Activated CD4-positive, alpha-beta memory T cell treated with anti-CD3 and anti-CD28 coated beads, Interleukin-2, amount 10 ng/mL, durations not matched to agents 7 days and 5 days (primary cell): ENCODE measurements at places on chromosomes 12 and 14. TPM values are rescaled to one million over a fixed set of nuclear protein-coding genes. Genes with fewer than 3 reads are reported as not detected.

- no peaks in the 10 kb centered on the region for H3K27me3 ChIP-seq
- H3K36me3 ChIP-seq = no peaks in the 10 kb centered on the region
- DNase-seq = no peak
Measured at GRCh38 chr14:33693237-33693636, 257.6 kb downstream of the EGLN3 start.

DNA sequence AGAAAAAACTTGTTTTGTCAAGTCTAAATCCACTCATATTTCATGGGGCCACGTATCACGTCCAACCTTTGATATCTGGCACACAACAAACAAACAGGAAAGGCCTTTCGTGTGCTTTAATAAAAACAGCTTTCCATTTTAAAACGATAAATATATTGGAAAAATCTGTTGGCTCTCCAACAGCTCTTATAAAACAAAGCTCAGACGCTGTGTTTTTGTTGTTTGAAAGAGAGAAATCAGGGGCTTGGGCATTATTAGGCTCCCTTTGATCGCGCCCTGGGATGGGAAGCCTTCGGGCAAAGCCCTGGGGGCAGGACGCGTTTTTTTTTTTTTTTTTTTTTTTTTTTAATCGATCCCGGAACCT, 429 bp upstream of the PLEKHA5 start:
- peak overlapping the region; percentile 48 for H3K27ac ChIP-seq
- peak overlapping the region; percentile 69 for H3K4me3 ChIP-seq
- no peak for DNase-seq
- H3K4me1 ChIP-seq = peaks cover 29% of the 10 kb centered on the region
- H3K36me3 ChIP-seq = peaks cover 15% of the 10 kb centered on the region
- H3K27me3 ChIP-seq = no peaks in the 10 kb centered on the region

DNA sequence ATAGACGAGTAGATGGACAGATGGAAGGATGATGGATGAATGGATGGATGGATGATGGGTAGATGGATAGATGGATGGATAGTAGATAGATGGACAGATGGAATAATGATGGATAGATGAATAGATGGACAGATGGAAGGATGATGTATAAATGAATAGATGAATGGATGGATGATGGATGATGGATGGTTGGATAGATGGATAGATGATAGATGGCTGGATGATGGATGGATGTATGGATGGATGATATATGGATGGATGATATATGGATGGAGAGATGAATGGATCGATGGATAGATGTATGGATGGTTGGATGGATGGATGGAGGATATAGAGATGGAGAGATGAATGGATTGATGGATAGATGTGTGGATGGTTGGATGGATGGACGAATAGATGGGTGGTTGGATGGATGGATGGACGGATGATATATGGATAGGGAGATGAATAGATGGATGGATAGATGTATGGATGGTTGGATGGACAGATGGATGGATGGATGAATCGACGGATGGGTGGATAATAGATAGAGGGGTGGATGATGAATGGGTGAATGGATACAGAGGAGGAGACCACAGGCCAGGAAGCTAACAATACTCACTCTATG, 19.3 kb downstream of the TRPV4 start:
- DNase-seq = no peak
- H3K36me3 ChIP-seq = no peaks in the 10 kb centered on the region
- no peak overlapping the region for H3K27ac ChIP-seq
- no peaks in the 10 kb centered on the region for H3K4me1 ChIP-seq

DNA sequence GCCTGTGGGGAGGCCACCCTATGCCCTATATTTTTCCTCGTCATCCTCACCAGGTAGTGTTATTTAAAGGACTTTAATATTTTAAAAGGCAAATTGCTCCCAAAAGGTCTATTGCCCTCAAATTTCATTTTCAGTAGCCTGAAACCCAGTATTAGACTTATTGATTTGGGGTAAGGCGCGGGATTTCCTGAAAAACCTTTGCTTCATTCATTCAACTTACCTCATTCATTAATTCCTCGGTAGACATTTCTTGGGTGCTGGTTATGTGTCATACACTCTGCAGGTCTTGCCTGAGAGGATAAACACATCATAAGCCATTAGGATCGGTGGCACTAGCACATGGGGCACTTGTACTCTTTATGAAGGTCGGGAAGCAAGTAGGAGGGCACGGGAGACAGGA, 99.2 kb downstream of the ARF6 start:
- peaks cover 28% of the 10 kb centered on the region for H3K4me1 ChIP-seq
- H3K4me3 ChIP-seq = no peak overlapping the region
- no peak for DNase-seq
- H3K36me3 ChIP-seq = peaks cover 4% of the 10 kb centered on the region
- no peaks in the 10 kb centered on the region for H3K27me3 ChIP-seq
- no peak overlapping the region for H3K27ac ChIP-seq

DNA sequence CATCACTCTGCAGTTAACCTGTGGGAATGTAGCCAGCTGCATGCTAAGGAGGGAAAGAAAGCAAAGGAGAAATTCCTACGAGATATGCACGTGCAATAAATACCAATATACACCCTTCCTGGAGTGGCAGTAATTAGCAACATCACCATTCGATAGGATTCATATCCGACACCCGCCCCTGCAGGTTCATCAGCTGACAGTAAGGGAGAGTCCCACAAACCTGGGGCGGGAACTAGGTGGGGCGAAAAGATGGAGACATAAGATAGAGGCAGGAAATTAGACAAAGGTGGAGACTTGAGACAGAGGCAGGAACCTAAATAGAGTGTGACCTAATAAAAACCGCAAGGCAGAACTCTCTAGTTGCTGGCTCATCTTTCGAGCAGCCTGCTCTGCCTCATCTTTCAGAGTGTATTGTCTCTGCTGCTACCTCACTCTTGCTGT, 51.6 kb downstream of the PLEKHG3 start:
- H3K27ac ChIP-seq = peak overlapping the region; percentile 95
- peak; percentile 90 for DNase-seq

DNA sequence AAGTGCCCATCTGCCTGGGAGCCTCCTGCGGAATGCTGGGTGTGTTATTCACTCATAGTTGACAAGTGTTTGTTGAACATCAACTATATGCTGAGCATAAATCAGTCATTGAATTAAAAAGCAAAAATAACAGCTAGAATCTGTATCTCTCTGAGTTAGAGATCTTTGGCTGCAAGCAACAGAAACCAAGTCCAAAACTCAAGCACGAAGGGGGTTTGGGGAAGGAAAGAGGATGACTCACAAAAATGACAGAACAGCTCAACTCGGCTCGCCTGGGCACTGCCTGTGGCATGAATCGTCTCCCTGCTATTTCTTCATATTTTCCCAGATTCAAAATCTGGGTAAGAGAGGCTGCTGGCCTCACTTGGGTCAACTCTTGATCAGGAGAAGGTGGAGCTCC, 72.6 kb upstream of the NCOR2 start:
- peaks cover 14% of the 10 kb centered on the region for H3K27me3 ChIP-seq
- no peak overlapping the region for H3K27ac ChIP-seq
- H3K36me3 ChIP-seq = peaks cover 3% of the 10 kb centered on the region
- DNase-seq = no peak
- H3K4me3 ChIP-seq = no peak overlapping the region

GRCh38 chr14:101893759-101894158, 70.6 kb upstream of the DYNC1H1 start:
- no peak for DNase-seq
- no peak overlapping the region for H3K4me3 ChIP-seq
- H3K27me3 ChIP-seq = no peaks in the 10 kb centered on the region
- no peaks in the 10 kb centered on the region for H3K4me1 ChIP-seq
- peaks cover 73% of the 10 kb centered on the region for H3K36me3 ChIP-seq
- H3K27ac ChIP-seq = no peak overlapping the region

- no peaks in the 10 kb centered on the region for H3K27me3 ChIP-seq
- no peak overlapping the region for H3K27ac ChIP-seq
- no peak overlapping the region for H3K4me3 ChIP-seq
- peaks cover 12% of the 10 kb centered on the region for H3K36me3 ChIP-seq
Measured at GRCh38 chr12:47152095-47152494, 72.3 kb upstream of the AMIGO2 start.

GRCh38 chr12:6538420-6539313, 4.3 kb downstream of the GAPDH start:
- H3K4me1 ChIP-seq = peaks cover 68% of the 10 kb centered on the region
- peak overlapping the region; percentile 17 for H3K4me3 ChIP-seq
- peak overlapping the region; percentile 97 for H3K27ac ChIP-seq
- peaks cover 73% of the 10 kb centered on the region for H3K36me3 ChIP-seq

- peaks cover 15% of the 10 kb centered on the region for H3K4me1 ChIP-seq
- no peak overlapping the region for H3K27ac ChIP-seq
- H3K4me3 ChIP-seq = no peak overlapping the region
Measured at GRCh38 chr14:71481021-71481654, 451.1 kb upstream of the RGS6 start.

GRCh38 chr12:42145197-42145549, 499 bp upstream of the GXYLT1 start:
- peaks cover 3% of the 10 kb centered on the region for H3K27me3 ChIP-seq
- H3K27ac ChIP-seq = peak overlapping the region; percentile 50
- H3K36me3 ChIP-seq = peaks cover 3% of the 10 kb centered on the region
- peak; percentile 18 for DNase-seq
- peak overlapping the region; percentile 79 for H3K4me3 ChIP-seq

DNA sequence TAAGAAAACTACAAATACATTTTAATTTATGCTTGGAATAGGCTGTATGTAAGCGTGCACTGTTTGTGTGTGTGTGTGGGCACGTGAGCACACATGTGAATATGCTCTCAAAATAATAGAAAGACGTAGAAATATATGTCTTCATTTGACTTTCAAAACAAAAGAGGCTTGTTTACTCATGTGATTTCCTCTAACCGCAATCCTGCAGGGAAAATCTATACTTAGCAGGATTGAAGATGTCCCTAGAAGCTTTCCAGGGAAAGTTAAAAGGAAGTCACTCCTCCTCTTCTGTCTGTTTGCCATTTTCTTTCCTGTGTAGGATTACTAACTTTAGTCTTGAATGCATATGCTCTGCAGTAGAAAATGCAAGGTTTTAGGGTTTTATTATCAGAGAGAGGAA, 404.7 kb downstream of the MDGA2 start:
- no peaks in the 10 kb centered on the region for H3K27me3 ChIP-seq
- no peaks in the 10 kb centered on the region for H3K36me3 ChIP-seq
- DNase-seq = no peak
- H3K4me3 ChIP-seq = no peak overlapping the region
- H3K4me1 ChIP-seq = no peaks in the 10 kb centered on the region

DNA sequence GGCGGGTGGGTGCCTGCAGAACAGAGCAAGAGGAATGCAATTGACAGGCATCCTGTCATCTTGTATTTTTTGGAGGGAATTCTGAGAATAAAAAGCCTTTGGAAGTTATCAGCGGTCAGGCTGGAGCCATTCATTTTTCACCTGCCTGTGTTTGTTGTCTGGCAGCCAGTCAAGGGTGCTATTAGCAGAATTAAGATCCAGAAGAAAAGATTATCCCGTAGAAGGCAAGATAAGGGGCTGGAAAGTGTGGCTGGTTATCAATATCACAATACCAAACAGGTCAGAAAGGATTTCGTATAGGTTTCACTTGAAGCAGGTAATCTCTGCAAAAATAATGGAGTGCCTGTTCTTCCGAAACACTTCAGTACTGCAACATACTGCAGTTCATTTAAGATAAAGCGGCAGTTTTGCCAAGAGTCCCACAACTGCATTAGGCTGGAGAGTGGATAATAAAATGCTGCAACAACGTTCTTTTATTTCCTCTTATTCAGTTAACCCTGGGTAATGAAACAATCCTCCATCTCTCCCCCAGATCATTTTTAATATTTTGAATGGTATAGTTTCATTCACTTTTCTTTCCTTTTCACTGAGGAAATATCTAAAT, 171.2 kb upstream of the CDKN3 start:
- H3K27ac ChIP-seq = no peak overlapping the region
- no peaks in the 10 kb centered on the region for H3K4me1 ChIP-seq
- H3K4me3 ChIP-seq = no peak overlapping the region
- peaks cover 42% of the 10 kb centered on the region for H3K27me3 ChIP-seq
- H3K36me3 ChIP-seq = no peaks in the 10 kb centered on the region

GRCh38 chr12:111881716-111882115, 39.7 kb downstream of the MAPKAPK5 start:
- no peak for DNase-seq
- H3K27me3 ChIP-seq = no peaks in the 10 kb centered on the region

GRCh38 chr14:29037411-29037810, 270.8 kb downstream of the FOXG1 start:
- no peak for DNase-seq
- H3K4me3 ChIP-seq = no peak overlapping the region
- no peak overlapping the region for H3K27ac ChIP-seq
- H3K27me3 ChIP-seq = no peaks in the 10 kb centered on the region

The PTPRR gene
- not detected for total RNA-seq

The TAS2R20 gene
- 0.50 TPM for total RNA-seq

The DAO gene
- not detected for total RNA-seq

The PGF gene
- 0.23 TPM for total RNA-seq

The NGB gene
- total RNA-seq = not detected

The FGF6 gene
- total RNA-seq = not detected

The ALDH6A1 gene
- 16.8 TPM for total RNA-seq

The LRRK2 gene
- total RNA-seq = 0.25 TPM

The CCDC184 gene
- total RNA-seq = 0.63 TPM
